ENCODE measurements at places on chromosomes 4 and X.
A peak's percentile ranks its signal among the peaks of the same experiment; 100 is the strongest.

DNA sequence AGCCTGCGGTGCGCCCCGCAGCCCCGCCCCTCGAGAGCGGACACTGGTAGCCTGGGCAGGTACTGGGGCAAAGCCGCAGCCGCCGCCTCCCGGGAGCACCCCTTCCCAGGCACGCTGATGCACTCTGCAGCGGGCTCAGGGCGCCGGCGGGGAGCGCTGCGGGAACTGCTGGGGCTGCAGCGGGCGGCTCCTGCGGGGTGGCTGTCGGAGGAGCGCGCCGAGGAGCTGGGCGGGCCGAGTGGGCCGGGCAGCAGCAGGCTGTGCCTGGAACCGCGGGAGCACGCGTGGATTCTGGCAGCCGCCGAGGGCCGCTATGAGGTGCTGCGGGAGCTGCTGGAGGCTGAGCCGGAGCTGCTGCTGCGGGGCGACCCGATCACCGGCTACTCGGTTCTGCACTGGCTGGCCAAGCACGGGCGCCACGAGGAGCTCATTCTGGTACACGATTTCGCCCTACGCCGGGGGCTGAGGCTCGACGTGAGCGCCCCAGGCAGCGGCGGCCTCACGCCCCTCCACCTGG is 401 bp downstream of the SOWAHD start:
- no peaks in the 10 kb centered on the region for H3K36me3 ChIP-seq
- H3K4me3 ChIP-seq, result peak overlapping the region; percentile 65
- H3K27ac ChIP-seq, result no peak overlapping the region
- H3K27me3 ChIP-seq, result peaks cover 13% of the 10 kb centered on the region
- H3K4me1 ChIP-seq, result no peaks in the 10 kb centered on the region

- H3K4me1 ChIP-seq, result peaks cover 31% of the 10 kb centered on the region
- no peak overlapping the region for H3K4me3 ChIP-seq
- DNase-seq, result peak; percentile 33
Measured at GRCh38 chrX:130173190-130173895, 1.6 kb downstream of the RAB33A start.

GRCh38 chr4:82975792-82976191 is 34.8 kb downstream of the LIN54 start:
- DNase-seq, result no peak
- no peaks in the 10 kb centered on the region for H3K27me3 ChIP-seq
- H3K4me1 ChIP-seq, result no peaks in the 10 kb centered on the region
- no peak overlapping the region for H3K27ac ChIP-seq

GRCh38 chrX:74437530-74437929 is 16.2 kb downstream of the SLC16A2 start:
- no peaks in the 10 kb centered on the region for H3K36me3 ChIP-seq
- H3K4me3 ChIP-seq, result no peak overlapping the region
- H3K27ac ChIP-seq, result no peak overlapping the region
- no peaks in the 10 kb centered on the region for H3K4me1 ChIP-seq
- H3K27me3 ChIP-seq, result no peaks in the 10 kb centered on the region

- peaks cover 45% of the 10 kb centered on the region for H3K4me1 ChIP-seq
- DNase-seq, result peak; percentile 76
- H3K4me3 ChIP-seq, result peak within 1 kb of the TSS; percentile 90
- H3K27me3 ChIP-seq, result peaks cover 7% of the 10 kb centered on the region
- peak within 1 kb of the TSS; percentile 93 for H3K27ac ChIP-seq
Measured at GRCh38 chr4:52038103-52038912, at the start of gene SGCB. Gene SGCB (minus strand): TSS chr4:52038299. CDS start chr4:52038259, 40 bp downstream.

DNA sequence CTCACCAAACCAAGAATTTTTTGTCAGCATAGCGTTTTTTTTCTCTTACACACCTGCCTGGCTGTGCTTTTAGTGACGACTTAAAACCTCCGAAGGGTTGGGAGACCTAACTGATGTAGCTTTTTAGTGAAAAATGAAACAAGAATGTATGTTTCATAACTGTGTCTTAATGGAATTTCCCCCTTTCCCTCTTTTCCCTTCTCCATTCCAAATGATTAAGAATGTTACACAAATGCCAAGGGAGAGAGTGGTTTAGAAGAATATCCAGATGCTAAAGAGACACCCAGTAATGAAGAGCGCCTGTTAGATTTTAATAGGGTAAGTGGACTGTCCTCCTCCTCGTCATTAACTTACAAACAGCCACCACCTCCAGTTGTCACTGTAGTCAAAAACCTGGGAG is 33.2 kb upstream of the TBC1D14 start:
- no peak for DNase-seq
- H3K4me3 ChIP-seq, result no peak overlapping the region
- H3K27me3 ChIP-seq, result no peaks in the 10 kb centered on the region
- H3K4me1 ChIP-seq, result peaks cover 46% of the 10 kb centered on the region
- H3K36me3 ChIP-seq, result peaks cover 90% of the 10 kb centered on the region
- no peak overlapping the region for H3K27ac ChIP-seq

Data from left ventricle myocardium inferior (tissue), 1 donor.